ENCODE measurements at places on chromosomes 1 and 21. TPM values are rescaled to one million over a fixed set of nuclear protein-coding genes. Genes with fewer than 3 reads are reported as not detected.

- no peak for DNase-seq
Measured at GRCh38 chr1:237012788-237013383, 8.6 kb upstream of the MT1HL1 start.

DNA sequence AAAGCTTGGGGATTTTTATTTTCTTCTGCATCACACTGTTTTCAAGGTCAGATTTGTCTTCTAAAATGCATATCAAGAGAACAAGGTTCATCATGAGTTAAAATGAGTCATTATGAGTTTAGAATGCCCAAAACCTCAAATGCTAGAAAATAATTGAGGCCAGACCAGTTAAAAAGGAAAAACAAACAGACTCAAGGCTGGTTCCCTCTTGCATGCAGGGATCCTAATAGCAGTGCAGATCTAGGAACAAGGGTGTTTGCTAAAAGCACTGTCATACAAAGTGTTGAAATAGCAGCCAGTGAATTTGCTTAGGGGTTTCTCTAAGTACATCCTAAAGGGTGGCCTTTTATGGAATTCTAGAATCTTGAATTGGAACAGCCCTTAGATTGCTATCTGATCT lies 15.3 kb downstream of the BEND5 start:
- DNase-seq, result no peak

DNA sequence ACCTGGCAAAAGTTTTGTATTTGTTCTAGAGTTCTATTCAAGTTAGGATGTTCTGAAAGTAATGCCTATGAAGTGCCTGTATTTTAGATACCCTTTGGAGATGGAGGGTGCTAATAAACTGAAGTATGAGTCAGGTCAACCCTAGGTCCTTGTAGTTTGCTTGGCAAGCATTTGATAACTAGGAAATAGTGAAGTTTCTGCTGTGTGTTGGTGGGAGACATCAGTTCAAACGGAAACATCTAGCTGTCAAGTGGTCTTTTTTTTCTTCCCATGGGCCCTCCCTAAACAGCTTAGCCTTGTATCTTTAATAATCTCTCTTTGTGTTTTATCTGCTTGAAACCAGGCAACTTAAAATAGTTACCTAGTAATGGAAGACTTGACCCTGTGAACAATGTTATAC lies 4.5 kb downstream of the MRPS6 start:
- no peak for DNase-seq

GRCh38 chr1:34330061-34330460 lies 153.4 kb downstream of the C1orf94 start:
- DNase-seq, result no peak

DNA sequence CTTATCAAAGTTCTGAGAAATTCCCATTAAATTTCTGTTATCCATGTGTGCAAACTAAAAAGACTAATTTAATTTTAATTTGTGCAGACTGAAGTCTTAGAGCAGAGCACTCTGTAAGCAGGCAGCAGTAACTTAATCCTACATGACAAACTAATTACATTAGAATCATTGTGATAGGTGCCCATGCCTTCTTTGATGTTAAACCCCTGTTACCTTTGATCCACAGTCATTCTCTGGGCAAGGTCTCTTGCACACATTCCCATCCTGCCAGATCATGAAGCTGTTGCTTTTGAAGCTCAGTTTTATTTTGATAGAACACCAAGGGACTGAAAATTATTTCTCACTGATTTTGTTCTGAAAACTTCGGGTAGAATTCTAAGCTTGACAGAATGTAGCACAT lies 77.2 kb downstream of the BCAR3 start:
- DNase-seq, result no peak

DNA sequence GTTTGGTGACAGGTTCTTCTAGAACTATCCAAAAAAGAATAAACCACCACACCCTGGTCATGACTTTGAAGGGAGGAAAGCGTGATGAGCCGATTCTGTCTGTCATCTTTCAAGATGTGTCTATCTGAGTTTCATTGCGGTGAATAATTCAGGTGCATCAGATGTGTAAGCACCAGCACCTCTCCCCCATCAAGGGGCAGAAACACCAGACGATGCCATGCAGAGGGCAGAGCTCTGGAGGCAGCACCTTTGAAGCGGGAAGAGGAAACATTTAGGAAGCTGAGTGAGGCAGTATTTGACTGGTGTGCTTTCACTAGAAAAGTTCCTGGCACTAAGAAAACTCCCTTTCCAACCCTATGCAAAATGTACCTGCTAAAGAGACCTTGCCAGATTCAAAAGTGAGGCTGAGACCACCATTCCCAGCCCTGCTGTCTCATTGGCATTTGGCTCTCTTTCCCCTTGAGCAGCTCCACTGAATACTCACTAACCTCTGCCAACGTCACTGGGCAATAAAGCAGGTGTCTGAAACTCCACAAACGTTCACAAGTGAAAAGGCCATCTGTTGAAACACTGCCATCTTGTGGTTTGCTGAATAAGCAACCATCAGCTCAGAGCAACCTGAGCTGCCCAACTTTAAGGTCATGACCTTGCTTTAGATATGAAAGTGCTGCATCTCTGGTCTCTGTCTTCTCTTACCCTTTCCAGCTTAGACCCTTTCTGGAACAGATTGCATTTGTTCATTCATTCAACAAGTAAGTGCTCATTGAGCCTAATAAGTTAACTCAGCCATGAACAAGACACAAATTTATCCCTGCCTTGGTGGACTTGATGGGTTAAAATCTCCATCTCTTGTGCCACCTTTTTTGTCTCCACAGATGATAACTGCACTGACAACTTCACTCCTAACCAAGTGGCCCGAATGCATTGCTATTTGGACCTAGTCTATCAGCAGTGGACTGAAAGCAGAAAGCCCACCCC lies 228.6 kb downstream of the PAPPA2 start:
- peak; percentile 35 for DNase-seq

The NUDC gene
- 64.5 TPM for total RNA-seq

GRCh38 chr1:226131639-226132038 lies 54.9 kb downstream of the ACBD3 start:
- DNase-seq, result no peak

GRCh38 chr1:28416509-28417194 lies 47.1 kb downstream of the PHACTR4 start:
- no peak for DNase-seq

- no peak for DNase-seq
Measured at GRCh38 chr1:178693366-178693765, 31.7 kb upstream of the RALGPS2 start.

GRCh38 chr1:39657402-39657801 lies 14.5 kb downstream of the NT5C1A start:
- DNase-seq, result no peak

DNA sequence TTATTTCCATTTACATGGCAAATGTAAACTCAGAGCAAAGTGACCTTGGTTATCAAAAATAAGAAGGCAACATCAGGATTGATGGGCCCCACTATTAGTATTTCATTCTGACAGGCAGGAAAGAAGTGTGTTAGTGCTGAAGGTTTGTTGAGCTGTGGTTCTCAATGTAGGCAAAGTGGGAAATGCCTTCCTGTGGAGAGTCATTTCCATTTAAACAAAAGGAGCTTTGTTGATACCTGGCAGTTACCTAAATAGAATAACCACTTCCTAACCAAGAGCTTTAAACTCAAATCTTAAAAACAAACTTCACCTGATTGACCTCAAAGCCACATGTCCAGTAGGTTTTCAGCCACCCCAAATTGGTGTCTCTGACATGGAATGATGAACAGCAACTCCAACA lies 579.9 kb upstream of the BEND5 start:
- no peak for DNase-seq

DNA sequence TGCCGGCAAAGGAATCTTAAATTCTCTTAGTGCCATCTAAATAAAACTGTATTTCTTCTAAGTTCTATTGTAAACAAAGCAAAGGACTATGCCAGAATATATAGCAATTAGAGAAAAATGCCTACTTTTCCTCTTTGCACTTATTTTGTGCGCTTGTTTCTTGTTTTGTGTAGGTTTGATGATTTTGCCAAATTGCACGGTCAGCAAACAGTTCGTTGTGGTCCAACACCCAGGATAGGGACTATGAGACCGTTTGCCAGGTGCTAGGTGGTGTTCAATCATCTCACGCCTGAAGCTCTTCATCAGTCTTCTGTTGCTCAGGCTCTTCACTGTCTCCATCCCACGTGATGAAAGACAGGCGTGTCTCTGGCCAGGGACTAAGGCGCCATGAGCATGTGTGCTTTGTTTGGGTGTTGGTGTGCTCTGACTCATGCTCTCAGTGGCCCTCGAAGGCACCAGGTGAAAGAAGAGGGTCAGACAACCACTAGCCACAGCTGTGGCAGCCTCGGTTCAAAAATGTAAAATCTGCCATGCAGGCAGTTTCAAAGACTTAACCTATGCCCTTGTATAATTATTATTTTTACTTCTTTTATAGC lies 36.9 kb upstream of the KCNE1 start:
- DNase-seq, result no peak

DNA sequence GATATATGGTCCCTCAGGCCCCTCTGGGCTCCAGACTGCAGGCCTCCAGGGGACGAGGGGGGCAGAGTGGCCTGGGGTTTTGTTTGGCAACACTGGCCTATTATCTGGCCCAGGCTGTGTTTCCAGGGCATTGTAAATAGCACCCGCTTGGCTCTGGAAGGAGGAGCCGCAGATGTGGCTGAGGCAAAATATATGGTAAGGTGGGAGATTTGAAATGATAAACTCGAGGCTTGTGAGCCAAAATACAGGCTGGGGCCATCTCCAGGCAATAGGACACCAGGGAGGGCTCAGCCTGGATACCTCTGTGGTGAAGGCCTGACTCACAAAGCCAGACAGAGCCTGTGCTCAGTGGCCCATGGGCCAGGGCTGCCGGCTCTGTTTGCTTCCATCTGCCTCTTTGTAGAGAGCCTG lies 14.0 kb downstream of the NAV1 start:
- DNase-seq, result no peak

- DNase-seq, result no peak
Measured at GRCh38 chr1:61597601-61598000, 127.3 kb downstream of the TM2D1 start.

DNA sequence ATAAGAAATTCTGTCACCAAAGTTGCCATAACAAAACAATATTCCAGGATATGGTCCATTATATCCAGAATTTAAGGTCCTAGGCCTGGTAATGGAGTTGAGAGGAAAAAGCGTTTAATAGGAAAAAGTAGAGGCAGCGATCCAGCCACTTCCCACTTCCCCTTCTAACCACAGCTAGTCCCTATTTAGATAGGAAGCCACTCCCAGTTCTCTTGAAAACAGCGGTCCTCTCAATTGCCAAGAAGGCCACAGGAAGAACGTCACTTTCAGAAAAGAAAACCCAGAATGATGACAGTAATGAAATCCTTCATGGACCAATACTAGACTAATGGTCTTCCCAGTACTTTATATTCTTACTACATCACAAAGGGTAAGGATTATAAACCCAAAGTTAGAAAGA lies 38.6 kb downstream of the ABL2 start:
- DNase-seq, result no peak

DNA sequence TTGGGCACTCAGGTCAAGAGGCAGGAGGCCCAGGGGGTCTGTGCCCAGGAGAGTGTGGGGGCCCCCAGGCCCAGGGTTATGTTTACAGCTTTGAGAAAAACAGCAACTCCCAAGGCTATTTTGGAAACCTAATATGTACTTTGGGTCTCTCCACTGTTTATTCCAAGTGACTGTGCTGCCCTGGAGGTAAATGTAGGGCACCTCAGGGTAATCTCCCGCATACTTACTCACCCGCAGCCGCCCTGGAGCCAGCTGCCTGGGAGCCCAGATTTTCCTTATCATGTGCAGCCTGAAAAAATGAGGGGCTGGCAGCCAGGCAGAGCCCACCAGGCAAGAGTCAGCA lies 20.0 kb downstream of the IFFO2 start:
- DNase-seq, result no peak

DNA sequence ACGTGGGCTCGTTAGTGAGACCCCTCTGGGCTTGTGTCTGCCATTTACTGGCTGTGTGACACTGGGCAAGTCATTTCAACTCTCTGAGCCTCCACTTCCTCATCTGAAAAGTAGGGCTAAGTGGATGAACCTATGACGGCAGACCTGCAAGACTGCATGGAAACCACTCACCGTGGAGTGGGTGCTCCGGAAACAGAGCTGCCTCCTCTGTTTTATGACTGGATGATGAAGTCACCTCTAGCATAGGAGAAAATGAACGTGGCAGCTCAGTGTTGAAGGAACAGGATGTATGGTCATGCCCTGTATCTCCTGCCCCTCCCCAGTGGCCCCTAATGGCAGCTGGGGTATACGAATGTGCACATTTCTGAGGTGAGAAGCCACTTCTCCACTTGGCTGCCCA lies 40.5 kb downstream of the STPG1 start:
- DNase-seq, result no peak

- no peak for DNase-seq
Measured at GRCh38 chr21:42080788-42081083, 9.6 kb downstream of the UMODL1 start.

GRCh38 chr1:2208309-2209239 lies 14.0 kb upstream of the FAAP20 start:
- DNase-seq, result no peak

DNA sequence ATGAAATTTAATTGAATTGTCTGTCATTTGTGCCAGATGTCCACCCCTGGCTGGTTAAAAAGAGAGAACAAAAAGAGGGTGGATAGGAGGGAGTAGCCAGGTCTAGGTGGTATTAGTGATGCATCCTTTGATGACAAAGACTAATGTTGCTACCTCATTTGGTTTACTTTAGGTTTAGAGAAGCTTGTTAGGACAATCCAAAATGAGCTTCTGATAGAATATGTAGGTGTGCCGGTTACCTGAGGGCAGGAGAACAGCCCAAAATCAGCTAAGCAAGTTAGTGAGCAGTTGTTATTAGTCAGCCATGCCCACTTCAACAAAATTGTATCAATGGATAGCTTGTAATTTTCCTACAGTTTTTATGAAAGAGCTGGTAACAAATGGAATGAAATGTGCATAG lies 61.4 kb upstream of the PTGS2 start:
- no peak for DNase-seq

DNA sequence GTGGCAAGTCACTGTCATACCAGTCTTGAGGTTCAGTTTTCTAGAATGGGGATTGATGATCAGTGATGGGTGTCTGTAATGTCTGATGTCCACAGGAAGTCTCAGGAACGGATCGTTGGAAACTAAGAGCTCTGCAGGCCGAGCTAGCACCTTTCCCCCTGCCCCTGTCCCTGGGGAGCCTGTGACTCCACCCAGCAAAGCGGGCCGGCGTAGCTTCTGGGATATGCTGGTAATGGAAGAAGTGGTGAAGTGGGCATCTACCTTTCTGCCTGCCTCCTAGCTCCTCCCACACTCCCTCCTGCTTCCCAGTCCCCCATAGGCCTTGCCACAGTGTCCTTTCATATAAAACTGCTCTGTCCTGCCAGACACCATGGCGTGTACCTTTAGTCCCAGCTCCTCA lies 13.4 kb downstream of the HYI start:
- no peak for DNase-seq

DNA sequence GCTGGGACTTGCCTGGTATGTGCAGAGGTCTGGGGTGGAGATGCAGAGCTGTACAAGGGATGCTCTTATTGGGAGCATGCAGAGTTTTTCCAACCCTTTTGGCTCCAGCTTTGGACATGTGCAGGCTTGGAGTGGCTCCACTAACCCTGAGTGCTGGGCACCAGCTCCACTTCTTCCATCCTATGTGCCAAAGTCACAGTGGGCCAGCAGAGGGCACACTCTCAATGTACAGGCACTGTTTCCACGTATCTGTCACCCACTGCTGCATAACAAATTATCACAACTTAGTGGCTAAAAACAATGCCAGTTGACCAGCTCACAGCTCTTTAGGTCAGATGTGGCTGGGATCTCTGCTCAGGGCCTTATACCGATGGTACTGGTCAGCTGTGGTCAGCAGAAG lies 631.8 kb downstream of the AJAP1 start:
- peak; percentile 28 for DNase-seq

Measured in activated CD4-positive, alpha-beta T cell treated with anti-CD3 and anti-CD28 coated beads, Interleukin-2, amount 10 ng/mL, durations not matched to agents 7 days and 5 days (primary cell).